ENCODE measurements at places on chromosomes 6 and 20.

DNA sequence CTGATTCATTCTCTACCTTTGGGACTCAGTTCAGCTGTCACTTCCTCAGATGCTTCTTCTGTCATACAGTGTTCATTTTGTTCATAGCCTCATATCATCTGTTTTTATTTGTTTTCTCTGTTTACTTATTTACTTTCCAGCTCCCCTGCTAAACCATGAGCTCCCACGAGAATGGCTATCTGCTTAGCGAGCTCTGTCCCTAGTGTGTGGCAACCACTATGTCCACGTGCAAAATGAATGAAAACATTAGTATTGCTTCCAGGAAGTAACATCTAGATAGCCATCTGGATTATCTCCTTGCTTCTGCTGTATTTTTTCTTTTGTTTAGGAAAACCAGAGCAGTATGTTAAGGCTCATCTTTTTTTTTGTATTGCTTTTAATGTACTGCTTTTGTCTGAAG is 417.0 kb upstream of the SLC35B3 start:
- no peak for DNase-seq

DNA sequence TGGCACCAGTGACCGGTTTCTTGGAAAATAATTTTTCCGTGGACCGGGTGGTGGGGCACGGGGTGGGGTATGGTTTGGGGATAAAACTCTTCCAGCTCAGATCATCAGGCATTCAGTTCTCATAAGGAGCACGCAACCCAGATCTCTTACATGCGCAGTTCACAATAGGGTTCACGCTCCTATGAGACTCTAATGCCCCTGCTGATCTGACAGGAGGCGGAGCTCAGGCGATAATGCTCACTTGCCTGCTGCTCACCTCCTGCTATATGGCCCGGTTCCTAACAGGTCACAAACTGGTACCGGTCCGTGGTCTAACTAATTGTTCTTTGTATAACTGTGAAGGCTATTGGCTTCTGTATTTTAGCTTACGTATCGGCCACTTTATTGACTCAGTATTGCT is 51.7 kb downstream of the VSTM2L start:
- no peak for DNase-seq

DNA sequence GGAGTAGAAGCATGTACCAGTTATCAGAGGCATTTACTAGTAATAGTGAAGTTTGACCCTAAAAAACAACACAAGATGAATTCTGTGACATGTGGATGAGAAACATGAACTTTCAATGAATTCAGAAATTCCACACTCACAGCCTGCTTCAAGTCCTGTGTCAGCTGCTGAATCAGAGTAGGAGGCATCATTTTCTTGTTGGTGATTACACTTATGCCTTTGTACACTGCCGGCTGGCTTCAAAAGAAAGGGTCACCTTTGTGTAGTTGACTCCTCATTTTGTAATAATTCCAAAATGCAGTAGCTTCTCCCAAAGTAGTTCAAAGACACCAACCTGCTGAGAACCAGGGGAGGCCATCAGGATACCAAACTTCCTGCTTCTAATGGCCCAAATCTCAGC is 165.5 kb downstream of the BACH2 start:
- no peak for DNase-seq

DNA sequence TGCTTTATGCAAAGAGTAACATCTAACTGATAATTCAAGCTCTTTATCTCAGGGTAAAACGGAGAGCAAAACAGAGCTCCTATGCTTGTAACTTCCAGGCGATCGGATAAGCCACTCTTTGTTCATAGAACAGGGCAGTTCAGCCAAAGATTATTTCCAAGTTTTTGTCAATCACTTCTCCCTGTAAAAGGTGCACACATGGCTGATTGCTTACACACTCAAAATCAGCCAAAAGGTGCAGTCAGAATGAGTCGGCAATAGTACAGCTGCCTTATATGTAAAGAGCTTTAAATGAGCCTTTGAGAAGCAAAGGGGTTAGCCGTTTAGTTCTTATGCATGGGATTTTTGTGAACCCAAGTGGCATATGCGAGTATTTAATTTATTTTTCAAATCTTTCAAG is 449.6 kb upstream of the POU3F2 start:
- no peak for DNase-seq

DNA sequence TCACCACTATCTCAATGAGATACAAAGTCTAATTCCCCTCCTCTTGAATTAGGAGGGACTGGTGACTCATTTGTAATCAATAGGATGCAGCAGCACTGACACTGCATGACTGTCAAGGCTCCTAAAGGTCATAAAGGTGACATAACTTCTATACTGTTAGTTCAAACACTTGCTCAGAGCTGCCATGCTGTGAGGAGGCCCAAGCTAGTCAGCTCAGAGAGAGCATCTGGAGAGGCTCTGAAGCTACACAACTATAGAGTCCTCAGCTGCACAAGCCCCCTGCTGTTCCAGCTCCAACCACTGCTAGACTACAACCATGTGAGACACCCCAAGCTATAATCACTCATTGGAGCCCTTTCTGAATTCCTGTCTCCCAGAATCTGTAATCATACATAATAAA is 17.0 kb upstream of the HEY2 start:
- DNase-seq = no peak

- DNase-seq = no peak
These were observed 731.6 kb upstream of the MMS22L start for GRCh38 chr6:98014442-98015201.

GRCh38 chr6:169300916-169301315 is 47.3 kb upstream of the THBS2 start:
- DNase-seq = no peak

DNA sequence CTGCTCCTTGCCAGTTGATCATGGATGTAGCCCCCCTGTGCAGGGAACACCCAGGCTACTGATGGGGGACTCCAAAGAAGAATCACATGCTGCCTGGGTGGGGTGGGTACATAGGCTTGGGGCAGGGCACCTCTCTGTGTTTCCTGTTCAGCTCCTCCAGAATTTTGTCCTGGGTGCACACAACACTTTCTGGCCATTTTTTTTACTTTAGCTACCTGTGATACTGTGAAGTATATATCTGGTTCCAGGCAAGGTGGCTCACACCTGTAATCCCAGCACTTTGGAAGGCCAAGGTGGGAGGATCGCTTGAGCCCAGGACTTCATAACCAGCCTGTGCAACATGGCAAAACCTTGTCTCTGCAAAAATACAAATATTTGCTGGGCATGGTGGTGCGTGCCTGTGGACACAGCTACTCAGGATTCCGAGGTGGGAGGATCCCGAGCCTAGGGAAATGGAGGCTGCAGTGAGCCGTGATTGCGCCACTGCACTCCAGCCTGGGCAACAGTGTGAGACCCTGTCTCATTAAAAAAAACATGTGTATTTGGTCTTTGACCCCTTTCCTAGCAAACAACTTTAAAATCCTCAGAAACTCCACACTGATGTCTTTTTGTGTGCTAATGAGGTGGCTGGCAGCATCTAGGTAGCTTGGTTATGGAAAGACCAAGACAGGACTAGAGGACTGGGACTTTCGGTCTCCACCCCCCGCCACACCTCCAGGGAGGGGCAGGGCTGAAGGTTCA is 14.1 kb downstream of the SLC4A11 start:
- DNase-seq = no peak

GRCh38 chr6:110140650-110141049 is 38.8 kb downstream of the WASF1 start:
- DNase-seq = peak; percentile 50

DNA sequence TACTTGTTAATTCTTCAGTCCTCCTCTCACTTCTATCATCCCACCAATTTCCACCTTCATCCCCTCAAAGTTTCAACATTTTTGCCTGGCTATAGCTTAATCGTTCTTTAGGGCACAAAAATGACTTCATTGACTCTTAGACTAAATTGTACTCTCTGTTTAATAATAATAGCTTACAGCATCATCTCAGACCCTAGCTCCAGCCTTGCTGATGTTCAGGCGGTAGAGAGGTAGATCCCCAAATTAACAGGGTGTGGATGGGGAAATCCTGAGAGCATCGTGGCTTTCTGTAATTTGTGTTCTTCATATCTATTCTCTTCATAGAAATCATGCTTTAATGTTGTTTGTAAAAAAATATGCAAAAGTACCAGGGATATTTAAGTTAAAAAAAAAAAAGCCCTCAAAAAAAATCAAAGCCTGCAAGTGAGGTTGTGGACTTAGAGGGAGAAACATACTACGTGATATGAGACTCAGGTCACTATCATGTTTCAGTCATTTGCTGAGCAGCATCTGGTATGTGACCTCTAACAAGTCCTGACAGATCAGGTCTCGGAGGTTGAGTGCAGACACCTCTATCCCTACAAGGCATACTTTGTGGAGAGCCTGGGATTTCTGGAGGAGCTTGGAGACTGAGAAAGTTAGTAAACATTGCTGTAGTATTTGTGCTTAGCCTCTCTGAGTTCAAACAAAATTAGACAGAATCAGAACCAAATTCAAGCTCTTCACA is 1063.3 kb upstream of the CITED2 start:
- DNase-seq = no peak

Measured in RCC 7860 (cell line).